ENCODE measurements at places on chromosomes 6 and 20.

- no peak for DNase-seq
These were observed 136.9 kb downstream of the CD83 start for GRCh38 chr6:14254505-14254904.

DNA sequence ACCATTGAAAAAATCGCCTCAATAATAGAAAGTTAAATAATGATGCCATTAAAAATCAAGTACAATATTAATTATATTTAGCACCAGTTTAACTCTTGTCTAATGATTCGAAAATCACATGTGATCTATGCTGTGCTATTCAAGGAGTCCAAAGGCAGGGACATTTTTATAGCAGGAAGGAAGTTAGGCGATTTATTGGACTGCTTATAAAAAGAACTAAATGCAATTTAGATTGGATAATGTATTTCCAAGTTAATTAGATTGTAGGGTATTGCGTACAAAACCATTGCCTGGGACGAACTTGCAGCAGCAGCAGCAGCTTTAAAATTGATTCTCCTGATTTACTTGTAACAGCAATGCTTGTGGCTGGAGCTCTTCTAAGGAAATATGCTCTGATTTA, 87.4 kb upstream of the TMEM181 start:
- no peak for DNase-seq

- DNase-seq = no peak
These were observed 15.7 kb downstream of the HS3ST5 start for GRCh38 chr6:114327074-114327473.

DNA sequence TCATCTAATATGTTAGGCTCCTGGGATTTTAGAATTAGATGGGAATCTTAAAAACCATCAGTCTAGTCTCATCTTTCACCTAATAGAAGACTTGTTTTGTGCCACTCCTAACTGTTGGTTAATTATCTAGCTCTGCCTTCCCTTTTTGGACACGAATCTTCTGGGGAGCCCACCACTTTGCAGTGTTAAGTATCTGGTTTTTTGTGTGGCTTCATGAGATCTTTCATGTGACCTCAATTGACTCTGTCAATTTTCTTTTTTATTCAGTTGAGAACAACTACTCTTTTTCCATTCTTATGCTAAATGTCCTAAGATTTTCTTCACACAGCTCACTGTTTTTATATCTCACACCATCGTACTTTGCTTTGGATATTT, 16.9 kb downstream of the TBPL1 start:
- no peak for DNase-seq

DNA sequence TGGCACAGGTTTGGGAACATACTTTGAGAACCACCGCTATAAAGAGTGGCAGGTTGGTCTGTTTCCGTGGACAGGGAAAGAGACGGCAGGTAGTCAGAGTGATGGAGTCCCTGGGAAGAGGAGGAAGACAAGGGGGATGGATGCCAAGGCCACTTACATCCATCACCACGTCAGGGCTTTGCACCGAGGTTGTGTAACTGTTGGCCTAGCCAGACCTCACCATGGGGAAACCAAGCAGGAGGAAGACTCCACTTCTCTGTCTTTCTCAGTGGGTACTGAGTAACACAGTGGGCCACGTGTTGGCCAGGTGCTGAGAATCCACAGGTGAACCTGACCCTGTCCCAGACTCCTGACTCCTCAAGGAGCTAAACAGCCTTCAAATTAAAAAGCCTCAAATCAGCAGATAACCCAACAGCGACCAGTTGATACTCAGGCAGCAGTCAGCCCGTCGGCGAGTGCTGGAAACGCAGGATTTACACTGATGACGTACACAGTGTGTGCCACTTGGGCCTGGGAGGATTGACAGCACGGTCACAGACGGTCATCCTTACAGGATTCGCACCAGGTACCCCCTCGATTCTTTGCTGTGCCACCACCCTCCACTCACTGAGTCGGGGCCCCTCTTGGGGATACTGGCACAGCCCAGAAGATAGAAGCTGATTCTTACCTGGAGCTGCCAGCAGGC, 134.6 kb upstream of the SNX9 start:
- DNase-seq = no peak

DNA sequence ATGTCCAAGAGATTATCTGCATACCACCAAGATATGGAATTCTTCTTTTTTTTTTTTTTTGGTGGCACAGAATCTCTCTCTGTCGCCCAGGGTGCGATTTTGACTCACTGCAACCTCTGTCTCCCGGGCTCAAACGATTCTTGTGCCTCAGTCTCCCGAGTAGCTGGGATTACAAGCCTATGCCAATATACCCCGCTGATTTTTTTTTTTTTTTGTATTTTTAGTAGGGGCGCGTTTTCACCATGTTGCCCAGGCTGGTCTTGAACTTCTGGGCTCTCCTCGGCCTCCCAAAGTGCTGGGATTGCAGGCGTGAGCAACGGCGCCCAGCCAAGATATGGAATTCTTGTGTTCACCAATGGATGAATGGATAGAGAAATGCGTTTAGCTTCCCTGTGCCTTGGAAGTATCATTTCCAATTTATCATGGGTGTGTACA, 31.0 kb downstream of the POM121L2 start:
- no peak for DNase-seq
